ENCODE measurements at places on chromosomes 16 and 17.

- DNase-seq: no peak
Observed at GRCh38 chr17:8632061-8632460, 1.5 kb upstream of the MYH10 start.

DNA sequence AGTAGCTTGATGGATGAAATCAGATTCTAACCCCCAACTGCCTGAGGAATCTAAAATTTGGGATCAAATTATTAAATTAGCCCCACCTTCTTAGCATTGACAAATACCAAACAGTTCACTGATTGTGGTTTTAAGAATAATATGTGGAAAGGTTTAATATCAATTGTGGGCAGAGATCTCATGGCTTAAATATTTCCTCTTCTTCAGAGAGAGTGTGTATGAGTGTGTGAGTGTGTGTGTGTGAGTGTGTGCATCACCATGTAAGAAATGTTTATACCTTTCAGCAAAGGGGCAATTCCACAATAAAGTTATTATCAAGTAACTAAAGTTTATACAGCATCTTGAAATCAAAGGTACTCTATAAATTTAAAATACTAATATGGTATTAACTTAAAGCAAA lies 3.2 kb downstream of the SMURF2 start:
- DNase-seq: no peak

- no peak for DNase-seq
Observed at GRCh38 chr16:55889518-55889917, 14.3 kb upstream of the CES5A start.

DNA sequence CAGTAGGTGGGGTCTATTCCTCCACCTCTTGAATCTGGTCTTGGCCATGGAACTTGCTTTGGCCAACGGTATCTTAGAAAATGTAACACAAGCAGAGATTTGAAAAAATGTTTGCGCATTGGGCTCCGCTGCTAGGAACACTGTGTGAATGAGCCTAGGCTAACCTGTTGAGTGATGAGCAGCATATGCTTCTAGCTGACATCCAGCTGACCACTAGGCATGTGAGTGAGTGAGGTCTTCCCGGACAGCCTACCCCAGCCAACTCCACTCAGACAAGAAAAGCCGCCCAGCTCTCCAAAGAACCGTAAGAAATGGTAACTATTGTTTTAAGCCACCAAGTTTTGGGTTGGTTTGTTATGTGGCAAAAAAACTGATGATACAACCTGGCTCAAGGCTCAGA lies 31.4 kb upstream of the BCO1 start:
- DNase-seq: no peak

- no peak for DNase-seq
Observed at GRCh38 chr16:10946308-10946707, 1.9 kb downstream of the CLEC16A start.

DNA sequence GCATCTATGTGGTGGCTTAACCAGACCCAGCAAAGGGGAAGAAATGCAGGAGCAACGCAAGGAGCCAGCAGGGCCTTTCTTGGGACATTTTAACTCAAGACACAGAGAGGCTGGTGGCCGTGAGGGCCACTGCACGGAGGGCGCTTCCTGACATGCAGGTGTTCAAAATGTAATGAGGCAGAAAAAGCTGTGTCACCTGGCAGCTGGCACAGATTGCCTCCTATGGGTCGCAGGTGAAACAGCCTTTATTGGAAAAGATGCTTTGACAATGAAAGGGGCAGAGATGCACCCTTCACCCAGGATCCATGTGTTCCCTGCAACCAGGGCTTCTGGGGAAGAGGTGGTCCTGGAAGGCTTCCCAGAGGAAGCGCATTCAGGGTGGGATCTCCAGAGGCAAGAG lies 219.3 kb downstream of the XYLT1 start:
- no peak for DNase-seq

- no peak for DNase-seq
Observed at GRCh38 chr17:2794111-2794803, 2.0 kb upstream of the RAP1GAP2 start.

- DNase-seq: peak; percentile 15
Observed at GRCh38 chr17:18319604-18320256, 4.6 kb downstream of the SMCR8 start.

DNA sequence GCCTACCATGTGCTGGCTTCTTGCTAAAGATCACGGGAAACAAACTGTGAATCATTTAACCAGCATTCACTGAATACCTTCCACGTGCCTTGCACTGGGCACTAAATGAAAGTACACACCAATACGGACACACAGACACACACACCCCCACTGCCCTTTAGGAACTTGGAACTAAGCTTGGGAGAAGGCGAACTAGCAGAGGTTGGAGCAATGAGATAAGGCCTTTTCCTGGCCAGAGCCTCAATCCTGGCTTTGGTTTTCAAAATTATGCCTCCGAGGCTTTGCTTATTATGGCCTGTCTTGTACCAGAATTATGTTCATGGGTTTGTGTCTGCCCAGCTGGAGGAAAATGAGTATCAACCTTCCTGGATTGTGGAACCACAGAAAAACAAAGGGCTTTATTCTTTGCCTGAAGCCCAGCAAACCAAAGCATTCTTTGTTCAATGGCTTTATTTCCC lies 32.3 kb downstream of the CPPED1 start:
- no peak for DNase-seq

GRCh38 chr16:20696618-20697017 lies 862 bp downstream of the ACSM1 start:
- DNase-seq: no peak

DNA sequence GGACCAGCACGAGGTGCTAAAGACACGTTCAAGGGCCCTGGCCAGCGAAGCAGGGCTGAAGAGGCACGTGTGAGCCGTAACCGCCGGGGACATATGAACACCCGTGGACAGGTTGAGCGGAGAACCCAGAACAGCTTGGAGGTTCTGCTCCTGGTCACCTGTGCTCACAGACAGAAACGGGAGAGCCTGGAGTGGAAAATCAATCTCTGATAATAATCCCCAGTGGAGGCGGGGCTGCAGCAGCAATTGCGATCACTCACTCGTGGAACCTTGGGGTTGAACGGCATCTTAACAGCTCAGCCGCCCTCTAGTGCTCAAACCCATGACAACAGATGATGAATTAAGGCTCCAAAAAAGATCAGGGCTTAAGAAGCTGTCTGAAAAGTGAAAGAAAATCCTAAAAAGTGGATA lies 25.6 kb downstream of the WIPI1 start:
- no peak for DNase-seq

DNA sequence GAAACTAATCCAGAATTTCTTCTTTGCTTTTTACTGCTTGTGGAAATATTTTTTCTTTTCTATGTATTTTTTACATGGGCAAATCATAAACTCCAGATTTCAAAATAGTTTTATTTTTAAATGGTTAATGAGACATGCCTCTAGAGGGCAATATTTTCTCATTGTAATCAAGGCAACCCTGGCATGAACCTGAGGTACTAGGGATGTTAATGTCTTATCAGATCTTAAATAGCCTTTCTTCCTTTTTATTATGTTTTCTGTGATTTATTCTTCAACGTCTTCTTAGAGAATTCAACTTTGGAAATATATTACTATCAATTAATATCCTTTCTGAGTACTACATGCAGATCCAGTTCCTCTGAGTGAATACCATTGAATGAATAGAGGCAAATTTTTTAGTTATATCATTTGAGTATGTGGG lies 324.7 kb downstream of the BCAS3 start:
- peak; percentile 39 for DNase-seq

DNA sequence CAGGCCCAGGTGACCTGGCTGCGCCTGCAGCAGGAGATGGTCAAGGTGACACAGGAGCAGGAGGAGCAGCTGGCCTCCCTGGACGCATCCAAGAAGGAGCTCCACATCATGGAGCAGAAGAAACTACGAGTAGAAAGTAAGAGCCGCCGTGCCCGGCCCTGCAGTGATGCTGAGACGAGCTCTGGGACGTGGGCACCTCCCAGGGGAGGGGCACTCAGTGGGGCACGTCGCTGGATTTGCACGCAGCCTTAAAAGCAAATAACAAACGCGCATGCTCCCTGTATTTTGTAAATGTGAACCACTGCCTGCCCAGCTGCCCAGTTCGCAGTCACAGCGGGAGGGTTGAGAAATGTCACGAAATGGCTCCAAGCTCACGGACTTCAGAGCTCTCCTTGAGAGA lies 15.3 kb upstream of the GAA start:
- DNase-seq: no peak

DNA sequence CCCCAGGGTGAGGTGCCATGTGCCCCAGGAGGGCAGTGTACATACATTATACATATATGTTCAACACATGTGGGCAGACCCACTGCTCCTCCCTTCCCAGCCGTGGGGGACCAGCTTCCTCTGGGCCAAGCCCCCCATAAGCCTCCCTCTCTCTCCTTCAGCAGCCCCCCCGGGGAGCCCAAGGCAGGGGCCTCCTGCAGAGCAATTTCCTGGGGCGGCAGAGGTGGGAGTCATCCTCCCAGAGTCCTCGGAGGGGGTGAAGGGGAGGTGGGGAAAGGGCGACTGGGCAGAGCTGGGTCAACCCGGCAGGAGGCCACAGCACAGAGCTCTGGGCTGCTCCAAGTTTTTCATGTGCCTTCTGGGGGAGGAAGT lies 235.1 kb downstream of the ZNF423 start:
- DNase-seq: no peak

GRCh38 chr17:75504347-75505151 lies 10.8 kb downstream of the CASKIN2 start:
- DNase-seq: no peak

DNA sequence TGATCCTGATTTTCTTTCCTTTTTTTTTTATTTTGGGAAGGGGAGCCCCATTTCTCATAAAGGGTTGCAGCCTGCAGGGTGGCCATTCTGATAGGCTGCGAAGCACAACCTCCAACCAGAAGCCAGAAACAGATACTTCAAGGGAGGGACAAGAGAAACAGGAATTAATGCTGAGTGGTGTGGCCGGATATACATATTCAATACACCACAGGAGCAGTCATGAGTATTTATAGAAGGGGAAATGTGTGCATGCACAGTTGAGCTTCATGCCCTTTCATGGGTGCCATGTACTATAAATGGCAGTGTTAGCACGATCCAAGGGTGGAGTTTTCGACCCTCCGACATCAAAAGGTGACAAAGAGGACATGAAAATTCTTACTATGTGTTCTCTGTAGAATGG lies 320.8 kb downstream of the CBLN1 start:
- DNase-seq: no peak

DNA sequence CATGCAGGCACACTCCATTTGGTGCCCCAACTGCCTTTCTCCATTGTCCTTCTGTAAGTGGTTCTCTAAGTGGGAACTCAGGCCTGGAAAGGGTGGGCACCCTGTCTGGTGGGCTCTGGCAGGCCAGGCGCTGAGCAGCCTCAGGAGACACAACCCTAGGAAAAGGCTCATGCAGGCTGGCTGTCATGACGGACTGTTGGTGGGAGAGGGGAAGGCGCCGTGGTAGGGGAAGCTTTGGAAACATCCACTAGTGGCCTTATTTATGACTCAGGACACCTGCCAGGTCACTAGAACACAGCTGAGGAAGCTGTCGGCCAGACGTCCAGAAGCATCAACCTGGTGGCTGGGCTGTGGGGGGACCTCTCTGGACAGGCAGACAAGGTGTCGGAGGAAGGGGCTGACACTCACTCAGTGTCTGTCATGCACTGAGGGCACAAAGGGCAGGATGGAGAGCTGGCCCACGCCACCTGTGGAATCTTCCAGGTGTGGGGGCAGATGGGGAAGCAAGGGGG lies 216.0 kb downstream of the SEC14L1 start:
- DNase-seq: no peak

DNA sequence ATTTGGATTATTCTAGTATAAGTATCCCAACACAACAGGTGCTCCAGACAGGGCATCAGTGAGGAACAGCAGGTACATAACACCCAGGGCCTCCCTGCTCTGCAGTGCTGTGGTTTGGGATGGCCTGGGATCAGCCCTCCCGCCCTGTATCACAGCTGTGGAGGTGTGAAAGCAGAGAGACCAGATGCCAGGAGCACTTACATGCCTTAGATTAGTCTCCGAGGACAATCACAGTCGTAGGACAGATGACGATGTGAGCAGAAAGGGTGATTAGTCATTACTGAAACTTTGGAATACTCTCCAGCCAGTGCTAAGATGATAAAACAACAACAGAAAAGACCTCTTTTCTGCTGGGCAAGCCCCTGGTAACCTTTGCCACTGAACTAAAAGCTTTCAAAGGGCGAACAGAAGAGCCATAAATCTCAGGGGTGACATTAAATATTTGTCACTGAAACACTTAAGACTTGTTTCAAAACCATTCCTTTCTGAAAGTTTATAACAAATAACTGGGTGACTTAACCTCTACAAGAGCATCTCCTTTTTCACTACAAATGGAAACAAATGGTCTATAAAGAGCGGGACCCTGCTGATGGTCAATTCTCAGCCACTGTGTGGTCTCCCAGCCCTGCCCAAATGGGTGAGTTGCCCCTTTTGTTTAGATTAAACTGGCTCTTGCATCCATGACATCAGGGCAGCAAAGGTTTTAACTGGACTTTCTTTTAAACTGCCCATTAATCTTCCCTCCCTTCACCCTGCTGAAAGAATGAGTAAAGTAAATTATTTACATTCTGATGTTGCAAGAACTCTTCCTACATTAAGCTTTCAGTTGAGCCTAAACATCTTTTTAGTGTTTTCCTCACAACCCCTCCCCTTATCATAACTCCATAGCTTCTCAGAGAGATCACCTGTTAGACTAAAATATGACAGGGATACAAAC lies 183.1 kb upstream of the COX10 start:
- no peak for DNase-seq

DNA sequence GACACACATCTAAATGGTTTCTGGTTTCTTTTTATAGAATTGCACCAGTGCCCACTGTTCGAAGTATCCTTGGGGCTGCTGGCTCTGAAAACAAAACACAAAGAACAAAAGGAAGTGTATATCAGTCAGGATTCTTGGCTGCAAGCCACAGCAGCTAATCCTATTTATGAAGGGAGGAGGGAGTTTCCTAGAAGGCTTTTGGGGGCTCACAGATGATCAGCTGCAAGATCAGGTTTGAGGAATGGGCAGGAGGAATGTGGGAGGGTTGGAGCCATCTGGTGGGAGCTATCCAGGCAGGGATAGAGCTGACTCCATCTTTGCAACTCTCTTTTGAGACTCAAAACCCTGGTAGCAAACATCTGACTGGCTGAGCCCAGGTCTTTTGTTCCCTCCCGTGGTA lies 118.3 kb upstream of the EEF2KMT start:
- DNase-seq: no peak

DNA sequence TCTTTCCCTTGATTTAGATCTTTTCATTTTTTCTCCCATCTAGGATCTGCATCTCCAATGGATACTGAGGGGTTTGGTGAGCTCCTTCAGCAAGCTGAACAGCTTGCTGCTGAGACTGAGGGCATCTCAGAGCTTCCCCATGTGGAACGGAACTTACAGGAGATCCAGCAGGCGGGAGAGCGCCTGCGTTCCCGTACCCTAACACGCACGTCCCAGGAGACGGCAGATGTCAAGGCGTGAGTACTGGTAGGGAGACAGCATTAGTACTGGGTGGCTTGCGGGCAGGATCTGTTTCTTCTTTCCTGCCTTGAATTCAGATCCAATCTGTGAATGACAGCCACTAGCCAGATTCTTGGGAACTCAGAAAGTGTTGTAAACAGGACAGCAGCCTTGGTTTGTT lies 18.3 kb downstream of the NUP93 start:
- peak; percentile 78 for DNase-seq

DNA sequence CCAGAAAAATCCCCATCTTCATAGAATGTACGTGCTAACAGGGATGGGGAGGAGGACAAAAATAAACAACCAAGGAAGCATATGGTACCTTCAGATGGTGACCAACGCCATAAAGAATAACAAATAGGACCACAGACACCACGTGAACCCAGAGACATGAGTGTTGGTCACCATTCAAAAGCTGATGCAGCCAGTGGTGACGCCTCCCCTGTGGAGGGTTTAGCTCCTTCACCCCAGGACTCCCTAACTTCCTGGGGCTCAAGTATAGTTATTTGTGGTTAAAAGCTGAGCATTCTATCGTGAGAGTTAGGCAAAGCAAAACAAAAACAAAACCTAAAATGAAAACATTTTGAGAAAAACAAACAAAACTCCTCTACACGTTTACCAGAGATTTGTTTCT lies 184.7 kb downstream of the SOX9 start:
- no peak for DNase-seq

Data from NCI-H2171 (cell line).